ENCODE measurements at places on chromosomes 1 and 21.

DNA sequence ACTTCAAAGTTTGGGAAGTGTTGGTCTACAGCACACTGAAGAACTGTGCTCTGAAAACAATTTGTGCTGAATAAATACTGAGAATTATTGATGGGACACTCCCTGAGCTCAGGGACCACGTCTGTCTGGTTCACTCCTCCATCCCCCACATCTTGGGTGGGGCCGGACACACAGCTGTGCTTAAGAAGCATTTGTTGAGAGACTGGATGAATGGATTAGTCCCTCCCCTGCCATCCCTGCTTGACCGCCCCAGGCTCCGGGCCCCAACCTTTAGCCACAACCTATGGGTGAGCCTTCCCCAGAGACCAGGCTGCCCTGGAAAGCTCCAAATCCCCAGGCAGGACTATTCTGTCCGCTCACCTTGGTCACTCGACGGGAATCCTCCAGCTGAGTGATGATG is 7.5 kb downstream of the TRIM63 start:
- DNase-seq = no peak

GRCh38 chr1:1436630-1437032 is 1.1 kb downstream of the VWA1 start:
- DNase-seq = peak; percentile 36

GRCh38 chr1:194846488-194846887 is 1660.1 kb upstream of the B3GALT2 start:
- DNase-seq = no peak

DNA sequence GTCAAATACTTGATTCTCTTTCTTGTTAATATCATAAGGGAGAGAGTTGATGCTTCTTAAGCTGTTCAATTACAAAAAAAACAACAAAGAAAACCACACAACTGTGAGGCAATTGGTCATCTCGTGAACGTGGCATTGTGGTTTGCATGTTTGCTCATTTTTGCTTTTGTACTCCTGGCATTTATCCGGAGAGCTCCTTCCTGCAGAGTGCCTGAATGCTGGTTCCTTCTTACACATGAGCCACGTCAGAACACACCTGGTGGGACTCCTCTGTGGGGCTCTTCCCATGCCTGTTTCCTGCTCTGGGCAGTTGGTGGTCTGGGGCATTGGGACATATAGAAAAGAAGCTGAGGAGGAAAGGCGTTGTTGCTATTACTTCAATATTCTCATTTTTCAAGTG is 25.7 kb downstream of the KCNK1 start:
- DNase-seq = no peak

GRCh38 chr1:183812686-183813569 is 8.0 kb downstream of the RGL1 start:
- no peak for DNase-seq

GRCh38 chr1:87437663-87438295 is 109.1 kb downstream of the LMO4 start:
- DNase-seq = no peak

- DNase-seq = no peak
Measured at GRCh38 chr21:35075546-35075945, 26.4 kb upstream of the RUNX1 start.

DNA sequence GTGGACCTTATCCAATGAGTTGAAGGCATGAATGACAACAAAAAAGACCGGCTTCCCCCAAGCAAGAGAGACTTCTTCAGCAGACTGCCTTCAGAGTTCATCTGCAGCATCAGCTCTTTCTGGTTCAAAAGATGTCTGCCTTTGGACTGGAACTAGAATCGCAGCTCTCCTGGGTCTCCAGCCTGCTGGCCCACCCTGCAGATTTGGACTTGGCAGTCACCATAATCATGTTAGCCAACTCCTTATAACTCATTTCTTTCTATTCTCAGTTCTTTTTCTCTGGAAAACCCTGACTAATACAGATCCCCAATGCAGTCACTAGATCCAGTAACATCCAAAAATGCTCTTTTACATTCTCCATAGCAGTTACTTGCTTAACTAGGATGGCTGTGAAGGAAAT is 89.2 kb upstream of the MARK1 start:
- no peak for DNase-seq

GRCh38 chr1:213325482-213325881 is 274.4 kb downstream of the RPS6KC1 start:
- no peak for DNase-seq

- no peak for DNase-seq
Measured at GRCh38 chr1:168875831-168876230, 146.8 kb upstream of the DPT start.

DNA sequence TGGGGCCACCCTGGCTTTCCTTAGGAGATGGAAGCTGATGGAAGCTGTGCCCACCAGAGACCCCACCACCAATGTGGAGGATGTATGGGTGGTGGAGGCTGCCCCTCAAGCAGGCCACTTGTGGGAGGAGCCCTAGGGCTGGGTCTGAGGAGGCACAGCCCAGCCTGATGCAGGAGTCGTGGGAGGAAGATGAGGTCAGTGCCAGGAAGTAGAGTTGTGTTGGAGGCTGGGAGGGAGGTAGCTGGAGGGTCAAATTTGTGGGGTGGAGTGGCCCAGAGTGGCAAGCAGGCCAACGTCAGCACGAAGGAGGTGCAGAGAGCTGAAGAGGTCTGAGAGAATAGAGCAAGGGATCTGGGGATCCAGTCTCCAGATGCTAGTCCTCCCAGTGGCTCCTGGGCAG is 119.0 kb upstream of the USP24 start:
- DNase-seq = no peak
